MG63 (cell line): ENCODE measurements at places on chromosomes 4 and X.
A peak's percentile ranks its signal among the peaks of the same experiment; 100 is the strongest.

DNA sequence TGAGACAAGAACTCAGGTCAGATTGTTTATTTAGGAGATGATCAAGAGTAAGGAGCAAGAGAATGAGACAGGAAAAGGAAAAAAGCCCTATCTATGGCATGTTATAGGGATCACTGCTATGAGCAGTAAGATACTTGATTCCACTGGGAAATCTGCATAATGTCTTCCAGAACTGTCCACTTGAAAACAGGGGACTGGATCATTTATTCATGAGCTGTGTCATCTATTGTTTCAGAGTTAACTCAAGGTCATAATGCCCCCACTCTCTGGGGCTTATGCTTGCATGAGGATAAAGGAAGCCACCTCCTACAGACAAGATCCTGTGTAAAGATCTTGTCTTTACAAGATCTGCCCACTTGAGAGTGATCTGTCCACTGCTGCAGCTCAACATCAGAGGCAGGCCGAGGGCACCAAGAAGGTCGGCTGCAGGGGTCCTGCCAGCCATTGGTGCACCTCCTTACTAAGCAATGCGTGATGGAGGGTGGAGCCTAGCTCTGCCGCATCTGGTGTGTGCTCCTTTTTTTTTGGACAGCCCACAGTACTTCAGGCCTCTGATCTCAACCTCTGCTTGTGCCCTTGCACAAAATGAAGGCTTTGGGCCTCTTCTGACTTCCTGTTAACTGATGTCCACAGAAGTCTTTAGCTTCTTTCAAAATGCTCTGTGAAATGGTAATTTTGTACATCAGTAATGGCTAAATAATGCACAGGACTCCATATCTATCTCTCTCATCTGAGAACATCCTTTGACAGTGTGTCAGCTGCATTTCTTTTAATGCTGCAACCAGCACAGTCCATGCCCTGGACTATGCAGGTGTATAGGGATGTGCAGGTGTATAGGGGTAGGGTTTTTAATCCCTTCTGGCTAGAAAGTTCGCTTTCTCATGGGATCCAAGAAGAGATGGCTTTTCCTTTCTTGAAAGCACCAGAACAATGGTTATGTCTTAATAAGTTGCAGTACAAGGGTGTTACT, 95.9 kb upstream of the TRPC3 start:
- DNase-seq, result no peak

DNA sequence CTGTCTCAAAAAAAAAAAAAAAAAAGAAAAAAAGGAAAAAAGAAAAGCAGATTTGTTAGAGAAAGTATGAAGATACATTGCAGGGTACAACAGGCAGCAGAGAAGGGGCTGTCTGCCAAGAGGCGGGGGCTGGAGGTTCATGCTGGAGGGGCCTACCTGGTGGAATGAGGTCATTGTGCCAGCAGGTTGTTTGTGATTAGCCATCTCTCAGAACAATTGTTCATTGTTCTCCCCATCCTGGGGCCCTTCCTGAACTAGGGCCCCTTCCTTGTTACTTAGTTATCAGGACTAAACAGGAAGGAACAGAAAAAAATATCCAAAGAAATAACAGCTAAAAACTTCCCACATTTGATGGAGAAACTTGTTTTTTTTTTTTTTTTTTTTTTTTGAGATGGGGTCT, 14.0 kb upstream of the GPKOW start:
- no peak for DNase-seq

- DNase-seq, result peak; percentile 30
These were observed 559.6 kb upstream of the AMOT start for GRCh38 chrX:113400193-113400704.

DNA sequence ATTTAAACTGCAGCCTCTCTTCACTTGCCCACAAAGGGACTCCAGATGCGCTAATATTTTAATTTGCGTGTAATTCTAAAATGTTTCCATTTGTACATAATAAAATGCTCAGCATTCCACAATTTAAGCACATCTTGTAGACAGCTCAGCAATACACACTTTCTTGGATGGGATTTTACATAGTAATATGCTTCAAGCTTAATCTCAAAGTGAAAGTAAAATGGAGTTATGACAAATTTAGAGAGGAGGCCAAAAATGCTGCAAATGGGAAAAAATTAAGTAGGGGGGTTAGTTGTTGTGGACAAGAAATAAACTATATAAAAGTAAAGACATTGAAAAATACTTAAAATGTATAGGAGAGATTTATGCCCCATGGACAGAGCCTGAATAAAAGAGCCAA, 149.1 kb downstream of the FBXO8 start:
- no peak for DNase-seq

- no peak for DNase-seq
These were observed 32.2 kb downstream of the EDNRA start for GRCh38 chr4:147513091-147513490.

DNA sequence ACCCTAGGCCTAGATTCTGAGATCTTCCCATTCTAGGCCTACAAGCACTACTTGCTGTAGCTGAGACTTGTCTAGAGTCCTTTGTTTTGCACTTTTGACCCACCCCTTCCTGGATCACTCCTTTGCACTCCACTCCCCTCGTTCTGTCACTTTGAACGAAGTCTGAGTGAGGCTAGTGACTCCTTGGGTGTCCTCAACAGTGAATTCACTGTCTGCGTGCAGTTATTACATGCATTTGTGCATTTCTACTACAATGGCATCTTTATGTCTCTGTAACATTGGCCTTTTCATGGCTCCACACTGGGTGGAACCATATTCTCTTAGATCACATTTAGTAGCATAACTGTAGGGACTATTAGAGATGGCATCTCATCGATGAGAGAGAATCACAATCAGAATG, 50.5 kb downstream of the OCRL start:
- no peak for DNase-seq

DNA sequence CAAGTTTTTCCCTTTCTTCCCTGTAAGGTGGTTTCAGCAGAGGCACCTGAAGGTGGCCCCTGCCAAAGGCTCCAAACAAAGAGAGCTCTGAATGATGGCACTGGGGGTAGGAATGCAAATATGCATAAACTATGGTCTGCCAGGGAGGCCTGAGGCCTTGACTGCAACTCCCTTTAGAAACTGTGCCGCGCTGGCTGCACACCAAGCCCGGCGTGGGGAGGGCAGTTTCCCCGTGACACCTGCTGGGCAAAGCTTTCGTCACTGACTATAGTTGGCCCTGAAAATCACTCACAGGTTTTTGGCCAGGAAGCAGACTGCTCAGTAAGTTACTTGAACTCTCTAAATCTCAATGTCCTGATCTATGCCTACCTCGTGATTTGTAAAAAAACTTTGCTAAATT, 97.8 kb upstream of the ATOH1 start:
- no peak for DNase-seq

DNA sequence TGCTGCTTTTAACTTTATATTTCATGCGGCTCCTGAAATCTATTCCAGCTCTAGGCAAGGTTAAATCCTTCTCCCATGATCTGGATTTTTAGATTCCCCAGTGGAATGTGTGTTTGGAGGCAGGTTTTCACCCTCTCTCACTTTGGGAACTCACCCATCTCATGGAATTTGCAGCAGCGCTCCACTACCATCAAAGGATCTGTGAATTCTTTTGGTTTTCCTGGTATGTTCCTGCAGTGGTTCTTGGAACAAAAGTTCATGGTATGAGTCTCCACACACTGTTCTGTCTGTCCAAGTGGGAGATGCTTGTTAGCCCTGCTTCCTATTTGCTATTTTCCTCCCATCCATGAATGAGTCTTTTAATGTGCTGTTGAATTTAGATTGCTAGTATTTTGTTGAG, 14.0 kb downstream of the APOOL start:
- DNase-seq, result no peak

- DNase-seq, result no peak
These were observed 2.0 kb upstream of the PROM1 start for GRCh38 chr4:16085822-16086221.

GRCh38 chrX:30597216-30598012, 19.8 kb upstream of the TASL start:
- no peak for DNase-seq

- no peak for DNase-seq
These were observed 62.2 kb downstream of the DIPK2B start for GRCh38 chrX:45138525-45138924.

DNA sequence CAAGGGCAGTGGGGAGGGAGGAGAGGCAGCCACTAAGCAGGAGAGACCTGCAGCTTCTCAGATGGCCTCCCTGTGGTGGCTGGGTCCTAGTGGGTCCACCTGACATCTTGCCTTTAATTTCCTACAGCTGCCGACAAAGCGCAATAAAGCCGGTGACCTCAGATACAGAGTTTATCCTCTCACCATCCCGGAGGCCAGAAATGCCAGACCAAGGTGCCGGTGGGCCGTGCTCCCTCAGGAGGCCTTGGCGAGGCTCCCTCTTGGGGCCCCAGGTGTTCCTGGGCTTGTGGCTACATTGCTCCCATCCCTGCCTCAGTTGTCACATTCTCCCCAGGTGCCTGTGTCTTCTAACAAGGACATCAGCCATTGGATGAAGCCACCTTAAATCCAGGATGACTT, 103.0 kb downstream of the ADRA2C start:
- no peak for DNase-seq

GRCh38 chrX:150581093-150581775, 12.8 kb downstream of the MTM1 start:
- DNase-seq, result no peak

DNA sequence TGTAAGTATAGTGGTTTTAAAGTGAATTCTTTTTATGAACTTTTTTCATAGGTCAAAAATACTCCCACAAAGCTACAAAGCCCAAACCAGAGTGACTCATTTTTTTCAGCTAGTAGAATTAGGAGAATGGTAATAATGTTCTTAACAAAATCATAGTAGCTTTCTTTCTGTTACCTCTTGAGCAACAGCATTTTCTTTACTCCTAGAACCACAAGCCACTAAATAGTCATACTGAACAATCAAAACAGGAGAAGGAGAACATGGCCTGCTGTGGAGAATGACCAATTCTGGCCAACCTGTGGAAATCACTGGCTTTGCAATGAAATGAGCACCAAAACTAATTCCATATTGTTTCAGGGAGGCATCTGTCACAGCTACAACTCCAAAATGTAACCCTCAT, 112.9 kb downstream of the AMMECR1 start:
- peak; percentile 2 for DNase-seq

DNA sequence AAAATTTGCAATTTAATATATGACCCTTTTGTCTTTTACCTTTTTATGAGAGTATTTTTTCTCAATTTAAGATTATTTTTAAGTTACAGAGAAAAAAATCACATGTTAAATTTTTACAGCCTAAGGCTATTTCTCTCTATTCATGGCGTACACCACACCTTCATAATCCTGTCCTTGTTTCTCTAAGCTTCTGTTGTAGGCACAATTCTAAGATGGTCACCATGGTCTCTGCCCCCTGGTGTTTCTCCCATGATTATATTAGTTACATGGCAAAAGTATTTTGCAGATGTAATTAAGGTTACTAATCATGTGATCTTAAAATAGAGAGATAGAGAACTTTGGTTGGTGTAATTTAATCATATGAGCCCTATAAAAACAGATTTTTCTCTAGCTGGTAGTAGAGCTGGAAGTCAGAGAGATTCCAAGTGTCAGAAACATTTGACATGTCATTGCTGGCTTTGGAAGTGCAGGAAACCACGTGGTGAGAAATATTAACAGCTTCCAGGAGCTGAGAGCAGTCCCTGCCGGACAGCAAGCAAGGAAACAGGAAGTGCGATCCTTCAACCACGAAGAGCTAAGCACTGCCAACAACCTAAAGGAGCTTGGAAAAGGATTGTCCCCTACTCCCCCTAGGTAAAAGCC, 89.8 kb downstream of the EIF4E start:
- DNase-seq, result peak; percentile 40

DNA sequence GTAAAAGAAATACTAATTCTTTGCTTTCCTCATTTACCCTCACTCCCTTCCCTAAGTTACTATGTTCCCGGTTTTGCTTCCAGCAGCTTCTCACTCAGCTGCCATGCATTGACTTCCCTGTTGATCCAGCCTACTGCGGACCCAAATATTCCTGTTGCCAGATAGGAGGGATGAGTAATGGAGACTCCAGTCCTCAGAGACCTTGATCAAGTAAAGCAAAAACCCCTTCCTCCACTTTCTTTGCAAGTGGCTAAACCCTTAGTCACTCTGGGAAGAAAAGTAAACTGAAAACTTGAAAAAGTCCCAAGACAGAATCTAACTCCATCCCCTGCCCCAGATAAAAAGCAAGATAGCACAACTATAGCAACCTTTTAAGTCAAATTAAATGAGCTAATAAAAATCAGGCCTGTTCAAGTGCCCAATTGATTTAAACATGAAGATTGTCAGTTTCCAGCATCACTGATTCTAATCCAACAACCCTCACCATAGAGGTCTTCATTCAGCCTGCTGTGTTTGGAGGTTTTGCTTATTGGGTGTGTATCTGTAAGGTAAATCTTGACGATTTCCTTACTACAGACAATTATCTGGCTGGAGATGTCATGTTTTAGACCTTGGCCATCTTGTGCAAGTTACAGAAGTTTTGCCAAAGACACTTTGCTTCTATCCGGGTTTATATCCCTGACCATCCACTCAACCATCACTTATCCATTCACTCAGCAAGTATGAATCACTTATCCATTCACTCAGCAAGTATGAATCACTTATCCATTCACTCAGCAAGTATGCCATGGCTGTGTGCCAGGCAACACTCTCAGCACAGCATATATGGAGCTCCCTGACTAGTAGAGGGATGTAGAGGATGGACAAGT, 17.6 kb downstream of the FGFBP1 start:
- DNase-seq, result peak; percentile 91

GRCh38 chrX:103404231-103405008, 28.1 kb downstream of the BEX3 start:
- peak; percentile 65 for DNase-seq

DNA sequence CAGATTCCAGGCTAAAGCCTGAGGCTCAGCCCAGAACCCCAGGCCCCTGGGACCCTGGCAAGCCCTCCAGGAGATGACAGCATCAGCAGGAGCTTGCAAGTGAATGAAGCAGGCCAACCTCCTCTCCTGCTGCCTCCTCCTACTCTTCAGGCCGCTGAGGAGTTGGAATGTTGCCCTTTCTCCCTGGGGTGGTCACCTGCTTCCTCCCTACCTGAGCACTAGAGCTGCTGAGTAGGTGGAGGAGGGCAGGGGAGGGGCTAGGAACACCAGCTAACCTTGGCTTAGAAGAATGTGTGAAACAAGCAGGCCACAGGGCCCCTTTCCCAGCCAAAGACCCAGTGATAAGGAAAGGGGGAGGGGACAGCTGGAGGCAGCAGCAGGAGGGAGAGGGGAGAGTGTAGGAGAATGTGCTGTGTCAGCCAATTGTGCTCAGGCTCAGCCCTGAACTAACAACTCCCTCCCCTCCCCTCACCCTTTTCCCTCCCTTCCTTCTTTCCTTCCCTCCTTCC, 58.0 kb downstream of the PJA1 start:
- no peak for DNase-seq

GRCh38 chr4:157075811-157076577, at the start of gene GLRB:
Gene GLRB (plus strand): TSS chr4:157076150. CDS start chr4:157078025, 1,875 bp downstream.
- peak; percentile 72 for DNase-seq

DNA sequence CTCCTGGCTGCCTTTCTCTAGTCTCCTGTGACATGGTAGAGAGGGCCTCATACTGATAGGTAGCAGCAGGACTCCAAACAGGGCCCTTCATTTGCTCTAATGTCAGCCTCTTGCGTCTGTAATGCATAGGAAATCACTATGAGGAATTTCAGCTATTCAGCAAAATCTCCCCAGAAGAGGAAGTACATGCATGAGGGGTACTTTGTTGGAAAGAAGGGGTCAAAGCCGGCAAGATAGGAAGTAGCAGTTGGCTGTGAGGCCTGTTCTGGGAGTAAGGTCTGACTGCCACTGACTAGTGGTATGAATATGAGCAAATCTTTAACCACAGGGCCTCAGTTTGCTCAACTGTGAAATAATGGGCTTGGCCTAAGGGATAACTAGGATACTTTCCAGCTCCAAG, 283.2 kb downstream of the ARHGAP10 start:
- no peak for DNase-seq

GRCh38 chr4:54961357-54961975, 163.9 kb downstream of the KDR start:
- no peak for DNase-seq

- DNase-seq, result no peak
These were observed 67.6 kb upstream of the GUCY1A1 start for GRCh38 chr4:155599085-155599484.
